ENCODE measurements at places on chromosomes 6 and 20. TPM values are rescaled to one million over a fixed set of nuclear protein-coding genes. Genes with fewer than 3 reads are reported as not detected.

USP49 gene
- polyA plus RNA-seq: 0.58 TPM

GRCh38 chr20:22562620-22563019, 21.8 kb downstream of the FOXA2 start:
- H3K4me1 ChIP-seq: no peaks in the 10 kb centered on the region
- no peak overlapping the region for H3K27ac ChIP-seq
- H3K36me3 ChIP-seq: no peaks in the 10 kb centered on the region
- H3K27me3 ChIP-seq: peaks cover 6% of the 10 kb centered on the region
- no peak overlapping the region for H3K4me3 ChIP-seq

VSX1 gene
- not detected for polyA plus RNA-seq

EFHC1 gene
- 7.2 TPM for polyA plus RNA-seq

ARMC12 gene
- 1.1 TPM for polyA plus RNA-seq

GRCh38 chr6:45532721-45533210, 155.0 kb upstream of the SUPT3H start:
- H3K27ac ChIP-seq: peak overlapping the region; percentile 45
- H3K4me3 ChIP-seq: peak overlapping the region; percentile 18
- DNase-seq: peak; percentile 55

HLA-DRB5 gene
- 3.6 TPM for polyA plus RNA-seq

DNA sequence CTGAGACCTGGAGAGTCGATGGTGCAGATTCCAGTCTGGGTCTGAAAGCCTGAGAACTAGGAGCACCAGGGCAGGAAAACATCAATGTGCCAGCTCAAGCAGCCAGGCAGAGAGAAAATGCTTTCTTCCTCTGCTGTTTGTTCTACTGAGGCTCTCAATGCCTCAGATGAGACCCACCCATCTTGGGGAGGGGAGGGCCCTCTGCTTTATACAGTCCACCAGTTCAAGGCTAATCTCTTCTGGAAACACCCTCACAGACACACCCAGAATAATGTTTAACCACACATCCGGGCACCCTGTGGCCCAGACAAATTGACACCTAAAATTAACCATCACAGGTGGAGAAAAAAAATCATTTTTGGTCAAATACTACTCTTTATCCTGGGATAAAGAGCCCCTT, 89.3 kb upstream of the SLC22A23 start:
- no peak overlapping the region for H3K4me3 ChIP-seq
- no peaks in the 10 kb centered on the region for H3K36me3 ChIP-seq
- H3K27ac ChIP-seq: peak overlapping the region; percentile 64

DNA sequence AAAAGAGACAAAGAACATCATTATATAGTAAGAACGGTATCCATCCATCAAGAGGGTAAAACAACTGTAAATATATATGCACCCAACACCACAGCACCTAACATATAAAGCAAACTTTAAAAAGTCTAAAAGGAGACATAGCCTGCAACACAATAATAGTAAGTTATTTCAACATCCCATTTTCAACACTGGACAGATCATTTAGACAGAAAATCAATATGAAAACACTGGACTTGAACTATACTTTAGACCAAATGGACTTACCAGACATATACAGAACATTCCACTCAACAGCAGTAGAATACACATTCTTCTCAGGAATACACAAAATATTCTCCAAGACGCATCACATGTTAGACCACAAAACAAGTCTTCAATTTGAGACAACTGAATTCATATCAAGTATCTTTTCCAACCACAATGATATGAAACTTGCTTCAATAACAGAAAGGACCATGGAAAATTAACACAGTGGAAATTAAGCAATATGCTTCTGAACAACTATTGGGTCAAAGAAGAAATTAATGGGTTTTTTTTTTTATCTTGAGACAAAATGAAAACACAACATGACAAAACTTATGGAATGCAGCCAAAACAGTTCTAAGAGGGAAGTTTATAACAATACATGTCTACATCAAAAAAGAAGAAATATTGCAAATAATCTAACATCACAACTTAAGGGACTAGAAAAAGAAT, 23.9 kb upstream of the ASF1A start:
- H3K36me3 ChIP-seq: no peaks in the 10 kb centered on the region
- no peak overlapping the region for H3K27ac ChIP-seq
- no peak for DNase-seq
- no peak overlapping the region for H3K4me3 ChIP-seq
- no peaks in the 10 kb centered on the region for H3K27me3 ChIP-seq

Data from stomach (tissue), 19 donors.